ENCODE measurements at places on chromosomes 12 and 14.

- DNase-seq: no peak
Observed at GRCh38 chr12:32110417-32110816, 3.8 kb downstream of the BICD1 start.

- DNase-seq: no peak
Observed at GRCh38 chr12:8596561-8596960, 16.1 kb downstream of the AICDA start.

DNA sequence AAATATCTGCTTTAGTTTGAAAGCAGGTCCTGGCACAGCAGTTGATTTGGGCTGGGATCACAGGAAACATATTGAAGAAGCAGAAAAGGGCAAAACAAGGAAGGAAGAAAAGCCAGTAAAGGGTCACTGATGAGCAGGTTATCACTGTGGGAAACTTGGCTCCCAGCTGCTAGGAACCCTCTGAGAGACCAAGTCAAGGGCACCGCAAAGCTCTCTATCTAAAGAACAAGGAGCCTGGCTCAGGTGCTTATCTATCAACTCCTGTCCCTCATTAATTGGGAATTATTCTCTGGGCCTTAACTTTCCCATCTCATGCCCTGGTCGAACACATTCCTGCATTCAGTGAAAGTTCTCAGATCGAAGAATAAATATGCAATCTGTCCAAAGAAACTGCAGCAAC is 450.9 kb upstream of the RPL10L start:
- DNase-seq: no peak

GRCh38 chr12:104435765-104436164 is 21.0 kb upstream of the CHST11 start:
- no peak for DNase-seq

DNA sequence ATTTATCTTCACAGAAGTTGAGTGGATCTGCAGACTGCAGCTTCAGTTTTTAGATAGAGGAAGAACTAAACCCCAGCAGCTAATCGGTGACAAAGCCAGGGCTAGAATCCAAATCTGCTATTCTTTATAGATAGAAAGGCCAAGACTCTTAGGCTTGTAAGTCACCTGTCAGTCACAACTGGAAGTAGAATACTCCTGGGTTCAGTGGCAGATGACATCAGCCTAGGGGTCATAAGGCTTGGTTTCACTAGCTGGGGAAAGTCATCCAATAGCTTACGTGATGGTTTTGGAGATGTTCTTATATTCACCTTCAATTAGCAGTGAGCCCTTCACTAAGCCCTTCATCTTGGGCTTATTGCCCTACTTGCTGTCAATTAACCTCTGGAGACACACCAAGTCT is 93.4 kb downstream of the APAF1 start:
- no peak for DNase-seq
